Activated CD4-positive, alpha-beta T cell treated with anti-CD3 and anti-CD28 coated beads for 4 hours (primary cell): ENCODE measurements at places on chromosomes 12 and 14.

DNA sequence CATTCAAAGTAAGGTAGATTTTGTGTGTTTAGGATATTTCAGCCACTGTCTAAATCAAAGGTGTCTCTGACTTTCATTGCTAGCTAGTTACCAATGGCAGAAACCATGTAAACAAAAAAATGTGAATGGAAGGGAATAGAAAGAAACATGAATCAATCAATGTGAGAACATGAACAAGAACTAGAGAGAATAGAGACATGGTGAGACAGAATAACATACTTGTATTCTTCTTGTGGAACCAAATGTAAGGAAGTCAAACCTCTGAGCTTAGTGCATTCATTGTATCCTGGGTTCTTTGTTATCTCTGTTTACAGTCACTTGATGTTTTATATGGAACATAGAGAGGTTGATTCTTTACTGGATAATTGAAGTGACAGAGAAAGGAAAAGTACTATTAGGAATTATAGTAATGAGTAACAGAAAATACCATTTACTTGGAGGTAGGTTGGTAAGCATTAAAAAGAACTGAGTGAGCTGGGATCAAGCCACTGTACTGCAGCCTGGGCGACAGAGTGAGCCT lies 2.6 kb upstream of the WNK1 start:
- DNase-seq, result no peak

- no peak for DNase-seq
Measured at GRCh38 chr12:125282921-125283320, 217.7 kb downstream of the AACS start.

GRCh38 chr12:116599285-116600136 lies 40.3 kb downstream of the MAP1LC3B2 start:
- DNase-seq, result peak; percentile 55

- DNase-seq, result no peak
Measured at GRCh38 chr12:12333407-12334366, 16.4 kb downstream of the MANSC1 start.

DNA sequence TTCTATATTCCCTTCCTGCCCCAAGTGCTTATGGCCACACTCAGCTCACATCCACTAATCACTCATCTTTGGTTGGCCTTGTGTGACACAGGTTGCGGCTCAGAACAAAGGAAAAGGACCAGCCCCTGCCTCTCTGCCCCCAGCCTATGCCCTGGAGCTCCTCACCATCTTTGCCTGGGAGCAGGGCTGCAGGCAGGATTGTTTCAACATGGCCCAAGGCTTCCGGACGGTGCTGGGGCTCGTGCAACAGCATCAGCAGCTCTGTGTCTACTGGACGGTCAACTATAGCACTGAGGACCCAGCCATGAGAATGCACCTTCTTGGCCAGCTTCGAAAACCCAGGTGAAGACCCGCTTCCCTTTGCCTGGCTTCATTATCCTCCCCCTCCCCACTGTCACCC lies 15.8 kb upstream of the OAS2 start:
- DNase-seq, result no peak

DNA sequence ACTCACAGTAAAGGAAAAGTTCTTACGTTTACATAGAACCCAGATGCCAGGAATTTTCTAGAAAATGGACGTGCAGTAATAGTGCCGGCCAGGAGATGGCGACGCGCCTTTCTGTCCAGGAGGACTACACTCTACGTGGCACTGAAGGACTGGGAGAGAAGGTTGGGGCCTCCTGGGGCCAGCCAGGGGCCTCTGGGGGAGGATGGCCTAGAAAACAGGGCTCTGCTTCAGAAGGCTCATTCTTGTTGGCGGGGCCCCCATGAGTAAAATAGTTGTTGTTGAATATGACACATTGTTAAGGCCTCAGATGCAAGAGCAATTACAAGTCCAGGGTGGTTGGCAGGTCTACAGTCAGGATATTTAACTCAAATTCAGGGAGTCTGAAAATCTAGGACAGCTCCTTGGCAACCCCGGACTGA lies 120.1 kb upstream of the MAX start:
- DNase-seq, result peak; percentile 54

GRCh38 chr14:54591461-54591860 lies 24.5 kb downstream of the SAMD4A start:
- no peak for DNase-seq

GRCh38 chr12:83265808-83266207 lies 579.1 kb downstream of the TMTC2 start:
- no peak for DNase-seq

DNA sequence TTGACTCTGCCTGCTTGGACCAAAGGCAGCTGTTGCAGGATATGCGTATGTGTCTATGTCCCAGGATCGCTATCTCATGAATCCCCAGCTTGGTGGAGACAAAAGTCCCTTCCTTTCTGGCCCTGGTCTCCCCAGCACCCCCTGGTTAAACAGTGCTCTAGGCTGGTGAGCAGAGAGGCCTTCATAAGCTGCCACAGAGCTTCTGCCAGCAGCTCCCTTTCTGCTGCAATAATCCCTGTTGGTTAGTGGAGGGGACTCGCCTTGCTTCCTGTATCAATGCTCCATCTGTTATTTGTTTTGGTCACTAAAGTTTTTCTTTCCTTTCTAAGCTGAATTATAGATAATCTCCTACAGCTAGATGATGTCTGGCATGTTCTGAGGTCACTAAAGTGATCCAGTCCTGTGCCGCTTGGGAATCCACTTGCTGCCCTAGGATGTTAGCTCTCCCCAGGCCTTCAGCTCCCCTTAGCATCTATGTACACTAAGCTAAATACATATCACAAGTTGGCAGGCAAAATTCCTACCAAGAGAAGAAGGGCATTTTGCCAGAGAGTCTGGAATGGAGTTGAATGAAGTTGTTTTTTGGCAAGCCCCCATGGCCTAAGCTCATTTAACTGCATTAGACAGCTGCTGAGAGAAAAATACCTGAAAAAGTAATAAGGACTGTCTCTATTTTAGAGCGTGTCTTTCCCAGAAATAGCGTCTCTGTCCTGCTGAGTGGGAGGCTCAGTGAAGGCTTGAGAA lies 47.8 kb downstream of the RDH12 start:
- no peak for DNase-seq

DNA sequence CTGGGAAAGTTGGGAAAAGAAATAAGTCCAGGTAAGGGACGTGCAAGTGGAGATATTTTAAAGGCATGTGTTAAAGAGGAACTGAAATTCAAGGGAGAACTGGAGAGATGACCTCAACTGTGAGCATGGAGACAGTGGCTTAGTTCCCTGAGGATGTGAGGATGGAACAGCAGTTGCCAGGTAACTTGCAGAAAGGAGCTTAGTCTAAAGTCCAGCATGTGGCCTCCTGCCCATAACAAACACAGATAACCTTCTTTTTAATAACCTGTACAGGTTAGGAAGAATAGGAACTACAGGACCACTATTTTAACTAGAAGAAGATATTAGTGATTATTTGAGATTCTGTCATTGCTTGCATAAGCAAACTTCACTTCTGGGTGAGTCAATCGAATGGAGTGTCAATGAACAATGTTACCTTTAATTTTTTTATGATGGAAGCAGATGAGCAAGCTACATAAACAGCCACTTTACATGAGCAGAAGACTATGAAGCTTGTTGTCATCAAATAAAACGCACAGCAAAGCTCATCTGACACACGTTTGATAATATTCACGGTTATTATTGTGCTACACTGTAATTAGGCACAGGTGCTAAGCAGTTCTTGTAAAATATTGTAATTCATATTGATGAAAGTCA lies 291.7 kb upstream of the DDHD1 start:
- no peak for DNase-seq

DNA sequence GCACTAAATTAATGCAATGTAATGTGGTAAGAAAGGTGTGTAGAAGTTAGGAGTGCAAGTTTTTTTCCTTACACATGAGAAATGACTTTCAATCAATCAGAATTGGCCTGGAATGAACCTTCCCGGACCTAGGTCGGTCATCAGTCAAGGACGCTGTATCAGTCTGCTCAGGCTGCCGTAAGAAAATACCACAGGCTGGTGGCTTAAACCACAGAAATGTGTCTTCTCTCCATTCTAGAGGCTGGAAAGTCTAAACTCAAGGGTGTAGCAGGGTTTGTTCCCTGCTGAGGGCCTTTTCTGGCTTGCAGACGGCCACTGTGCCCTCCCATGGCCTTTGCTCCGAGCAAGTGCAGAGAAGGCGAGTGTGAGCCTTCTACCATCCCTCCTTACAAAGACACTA lies 86.6 kb upstream of the DYNC1H1 start:
- DNase-seq, result no peak

DNA sequence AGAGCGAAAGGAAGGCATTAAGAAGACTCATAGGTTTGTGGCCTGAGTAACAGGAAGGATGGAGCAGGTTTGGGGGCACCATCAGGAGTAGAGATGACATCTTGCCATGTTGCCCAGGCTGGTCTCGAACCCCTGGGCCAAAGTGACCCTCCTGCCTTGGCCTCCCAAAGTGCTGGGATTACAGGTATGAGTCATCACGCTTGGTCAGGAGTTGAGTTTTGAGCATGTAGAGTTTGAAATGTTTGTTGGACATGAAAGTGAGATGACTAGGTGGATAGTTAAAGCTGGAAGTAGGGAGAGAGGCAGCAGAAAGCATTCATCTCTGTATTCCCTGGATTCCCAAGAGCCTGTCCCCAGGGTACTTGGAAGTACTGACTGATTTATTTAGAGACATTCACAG lies 112.6 kb downstream of the ERC1 start:
- DNase-seq, result no peak

DNA sequence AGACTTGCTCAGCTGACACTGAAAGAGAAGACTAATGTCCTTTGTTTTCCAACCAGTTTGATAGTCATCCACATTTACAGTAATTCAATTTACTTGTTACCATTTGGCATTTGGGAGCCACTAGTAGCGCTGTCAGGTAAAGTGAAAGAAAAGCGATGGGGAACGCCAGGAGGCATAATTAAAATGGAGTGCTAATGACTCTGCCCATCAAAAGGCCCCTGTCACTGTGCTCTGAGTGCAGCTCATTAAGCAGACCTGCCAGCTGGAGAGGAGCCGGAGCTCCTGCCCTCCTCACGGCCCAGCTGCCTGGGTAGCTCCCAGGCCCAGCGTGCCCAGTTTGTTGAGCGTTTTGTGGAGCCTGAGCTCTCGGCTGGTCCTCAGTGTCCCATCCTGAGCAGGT lies 463.6 kb upstream of the CCDC196 start:
- DNase-seq, result no peak

GRCh38 chr12:110199339-110200123 lies 75.4 kb downstream of the IFT81 start:
- no peak for DNase-seq

DNA sequence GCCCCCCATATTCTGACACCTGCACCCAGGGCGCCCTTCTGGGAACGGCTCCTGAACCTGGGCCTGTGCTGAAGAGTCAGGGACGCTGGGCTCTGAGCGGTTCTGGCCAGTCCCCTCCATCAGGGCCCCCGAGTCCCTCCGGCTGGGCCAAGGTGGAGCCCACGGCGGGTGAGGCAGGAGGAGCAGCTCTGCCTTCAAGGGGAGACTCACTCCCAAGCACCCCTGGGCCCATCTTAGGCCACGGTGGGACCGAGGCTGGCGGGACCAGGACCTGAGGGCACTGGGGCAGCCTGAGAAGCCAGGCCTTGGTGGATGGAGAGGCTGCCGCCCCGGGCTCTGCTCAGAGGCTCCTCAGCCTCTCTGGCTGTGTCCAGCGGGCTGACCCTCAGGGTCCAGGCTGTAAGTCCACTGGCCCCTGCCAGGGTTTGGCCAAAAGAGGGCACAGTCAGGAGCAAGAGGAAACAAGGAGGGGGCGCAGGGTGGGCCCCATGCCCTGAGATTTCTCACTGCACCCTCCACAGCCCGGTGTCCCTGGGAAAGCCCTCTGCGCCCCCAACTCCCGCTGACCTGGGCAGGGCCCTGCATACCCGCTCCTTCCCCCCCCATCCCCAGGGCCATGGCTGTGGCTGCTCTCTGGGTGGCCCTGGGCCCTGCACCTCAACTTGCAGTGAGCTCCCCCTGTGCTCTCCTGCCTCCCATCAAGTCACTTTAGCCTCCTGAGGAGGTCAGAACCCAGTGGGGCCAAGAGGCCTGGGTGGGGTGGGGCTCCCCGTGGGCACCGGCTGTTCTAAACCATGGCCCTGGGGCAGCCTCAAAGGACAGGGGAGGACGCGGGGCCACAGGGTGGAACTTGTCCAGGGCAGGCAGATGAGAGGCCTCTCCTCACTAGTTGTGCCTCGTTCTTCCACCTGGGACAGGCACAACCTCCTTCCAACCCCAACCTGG lies 266.4 kb upstream of the SFSWAP start:
- no peak for DNase-seq
